ENCODE measurements at places on chromosomes 5 and 9.

DNA sequence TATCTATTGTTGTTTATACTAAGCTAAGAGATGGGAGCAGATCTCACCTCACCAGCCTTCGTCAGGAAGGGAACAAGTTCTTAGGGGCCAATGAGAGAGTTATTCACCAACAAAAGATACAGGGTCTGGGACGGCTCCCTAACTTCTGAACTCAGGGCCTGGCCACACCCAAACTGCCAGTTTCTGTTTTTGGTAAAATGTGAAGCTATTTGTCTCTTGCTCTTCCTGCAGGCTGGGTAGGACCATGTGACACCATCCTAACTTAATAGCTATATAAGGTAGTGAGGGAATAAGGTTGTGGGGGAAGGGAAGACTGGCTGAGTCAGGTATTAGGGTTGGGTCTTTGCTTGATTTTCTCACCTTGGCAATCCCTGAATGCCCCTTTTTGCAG, 480.5 kb downstream of the KDM4C start:
- no peak for DNase-seq

- DNase-seq, result peak; percentile 57
Measured at GRCh38 chr5:75265731-75266130, 29.1 kb upstream of the ANKRD31 start.

GRCh38 chr5:50853151-50853550, 186.7 kb downstream of the PARP8 start:
- no peak for DNase-seq

DNA sequence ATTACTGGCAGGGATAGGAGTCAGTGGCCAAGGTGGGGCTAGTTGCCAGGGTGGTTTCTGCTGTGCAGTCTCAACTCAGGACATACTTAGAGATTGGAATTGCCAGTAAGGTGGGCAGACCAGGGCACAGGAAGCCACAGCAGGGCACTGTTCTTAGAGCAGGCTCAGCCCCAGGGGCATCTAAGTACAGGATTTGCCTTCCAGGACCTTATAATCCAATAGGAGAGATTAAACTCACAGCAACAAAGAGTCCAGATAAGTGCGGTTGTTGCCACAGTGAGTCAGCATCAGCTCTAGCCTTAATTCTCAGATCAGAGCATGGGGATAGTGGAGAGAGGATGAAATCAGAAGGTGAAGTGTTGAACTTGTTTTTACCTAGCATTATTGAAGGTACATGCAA, 265.8 kb upstream of the TRPC7 start:
- DNase-seq, result no peak

- DNase-seq, result no peak
Measured at GRCh38 chr5:102823441-102823874, 68.4 kb downstream of the PAM start.

DNA sequence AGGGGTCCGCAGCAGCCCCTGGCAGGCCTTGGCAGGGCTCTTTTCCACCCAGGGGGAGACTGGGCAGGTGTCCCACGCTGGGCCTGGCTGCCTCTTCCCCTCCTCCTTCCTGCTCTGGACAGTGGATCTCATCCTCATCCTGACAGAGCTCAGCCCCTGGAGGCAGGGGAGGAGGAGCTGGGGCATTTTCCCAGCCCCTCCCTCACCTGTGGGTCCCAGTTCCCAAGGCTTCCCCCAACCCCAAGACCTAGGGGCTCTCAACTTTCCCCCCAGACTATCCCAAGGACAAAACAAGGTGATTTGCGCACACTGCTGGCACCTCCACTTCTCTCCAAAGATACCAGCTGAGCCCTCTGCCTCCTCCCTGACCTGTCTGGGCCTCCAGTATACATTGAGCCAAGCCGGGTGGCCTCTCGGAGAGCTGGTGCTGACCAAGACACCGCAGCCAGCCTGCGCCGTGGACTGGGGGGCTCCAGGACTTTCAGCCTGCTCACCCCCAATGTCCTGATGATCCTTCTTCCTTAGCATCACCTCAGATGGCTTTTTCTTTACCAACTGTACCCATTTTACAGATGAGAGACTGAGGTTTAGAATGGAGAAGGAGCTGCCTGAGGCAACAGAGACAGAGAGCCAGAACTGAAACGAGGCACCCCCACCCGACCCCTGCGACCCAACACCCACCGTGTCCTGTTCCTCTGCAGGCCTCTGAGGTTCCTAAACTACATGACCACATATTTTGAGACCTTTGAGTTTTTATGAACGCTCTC, 126.6 kb downstream of the BARX1 start:
- no peak for DNase-seq

DNA sequence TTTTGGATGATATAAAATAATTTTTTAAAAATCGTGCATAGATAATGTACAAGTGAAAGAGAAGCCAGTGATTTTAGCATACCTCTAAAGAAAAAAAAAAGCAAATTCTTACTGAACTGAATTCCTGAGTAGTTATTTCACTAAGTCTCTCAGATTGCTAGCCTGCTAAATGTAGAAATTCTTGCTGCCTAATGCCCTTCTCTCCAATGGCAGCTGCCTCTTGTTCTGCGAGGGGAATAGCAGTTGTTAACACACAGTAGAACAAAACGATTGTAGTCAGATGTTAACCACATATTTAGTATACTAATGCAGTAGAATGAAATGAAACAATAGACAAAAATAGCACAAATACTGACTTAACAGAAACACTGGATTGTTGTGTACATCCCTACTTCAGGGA, 26.8 kb downstream of the SMAD5 start:
- no peak for DNase-seq

- no peak for DNase-seq
Measured at GRCh38 chr5:102277144-102277543, 18.9 kb downstream of the SLCO4C1 start.

DNA sequence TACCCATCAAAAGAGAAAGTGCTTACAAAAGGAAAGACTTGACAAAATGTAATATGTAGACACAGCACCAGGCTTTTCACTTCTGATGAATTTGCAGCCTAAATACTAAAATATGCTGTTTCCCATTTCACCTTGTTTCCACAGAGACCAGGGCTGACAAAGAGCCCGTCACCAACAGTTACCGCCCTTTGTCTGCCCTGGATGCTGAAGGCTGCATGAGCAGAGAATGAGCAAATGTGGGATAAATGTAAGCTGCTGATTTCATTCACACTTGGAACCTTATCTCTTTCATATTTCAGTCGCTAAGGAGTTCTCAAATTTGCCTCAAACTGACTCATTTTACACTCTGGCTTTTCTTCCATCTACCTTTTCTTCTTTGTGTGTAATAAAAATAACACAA, 213.9 kb downstream of the TMEM167A start:
- no peak for DNase-seq

- peak; percentile 35 for DNase-seq
Measured at GRCh38 chr5:131854134-131854533, 57.3 kb upstream of the FNIP1 start.

DNA sequence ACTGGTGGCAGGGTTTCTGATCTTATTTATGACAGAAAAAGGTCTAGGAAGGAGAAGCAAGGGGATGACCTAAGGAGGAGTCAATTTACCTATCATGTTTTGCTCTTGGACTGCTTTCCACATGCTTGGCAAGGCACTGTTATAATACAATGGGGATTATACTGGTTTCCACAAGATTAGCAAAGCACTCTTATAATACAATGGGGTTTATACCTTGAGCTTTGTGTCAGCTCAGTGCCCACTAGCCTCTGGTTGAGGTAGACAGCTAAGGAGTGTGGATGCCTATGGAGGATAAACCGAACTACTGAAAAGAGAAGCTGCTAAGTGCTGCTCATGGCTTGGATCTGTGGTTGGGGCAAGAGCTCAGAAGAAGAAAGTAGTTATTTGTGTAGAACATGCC, 68.7 kb downstream of the MRPS27 start:
- no peak for DNase-seq

DNA sequence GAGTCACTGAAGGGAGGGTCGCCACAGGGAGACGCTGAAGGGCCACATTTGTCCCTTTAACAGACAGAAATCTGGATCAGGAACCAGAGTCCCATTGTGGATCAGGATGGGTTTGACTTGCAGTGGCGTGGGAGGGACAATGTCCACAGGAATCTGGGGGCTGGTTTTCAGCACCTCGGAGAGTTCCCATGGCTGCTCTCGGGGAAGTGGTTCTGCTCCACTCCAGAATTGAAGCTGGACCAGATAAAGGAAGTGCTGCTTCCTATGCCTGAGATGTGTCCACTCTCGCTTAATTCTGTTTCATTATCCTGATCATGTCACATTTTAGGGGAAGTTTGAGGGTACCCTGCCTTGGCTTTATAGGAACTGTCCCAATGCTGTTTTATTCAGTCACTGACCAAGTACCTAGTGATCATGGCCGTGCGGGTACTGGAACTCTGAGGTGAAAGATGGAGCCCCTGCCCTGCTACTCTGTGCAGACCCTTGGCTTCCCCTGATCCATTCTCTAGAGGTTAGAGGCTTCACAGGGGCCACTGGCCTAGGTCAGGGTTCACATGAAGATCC, 28.7 kb downstream of the ENHO start:
- peak; percentile 63 for DNase-seq

DNA sequence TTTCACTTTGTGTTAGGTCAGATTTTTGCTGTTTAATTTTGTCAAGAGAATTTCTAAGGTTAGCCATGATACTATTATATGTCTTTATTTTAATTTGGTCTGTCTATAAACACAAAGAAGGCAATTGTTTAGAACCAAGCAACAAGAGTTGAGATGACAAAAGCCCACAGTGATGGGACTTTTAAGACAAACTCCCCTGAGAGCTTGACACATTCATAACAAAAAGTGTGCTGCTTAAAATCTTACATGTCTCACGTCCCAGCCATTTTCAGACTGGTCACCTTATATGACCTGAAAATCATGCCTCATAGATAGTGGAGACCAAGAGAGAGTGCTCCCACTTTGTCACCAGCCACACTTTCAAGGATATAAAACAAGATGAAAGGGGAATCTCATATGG, 21.6 kb upstream of the NNT start:
- no peak for DNase-seq
